ENCODE measurements at places on chromosomes 5 and 9.

DNA sequence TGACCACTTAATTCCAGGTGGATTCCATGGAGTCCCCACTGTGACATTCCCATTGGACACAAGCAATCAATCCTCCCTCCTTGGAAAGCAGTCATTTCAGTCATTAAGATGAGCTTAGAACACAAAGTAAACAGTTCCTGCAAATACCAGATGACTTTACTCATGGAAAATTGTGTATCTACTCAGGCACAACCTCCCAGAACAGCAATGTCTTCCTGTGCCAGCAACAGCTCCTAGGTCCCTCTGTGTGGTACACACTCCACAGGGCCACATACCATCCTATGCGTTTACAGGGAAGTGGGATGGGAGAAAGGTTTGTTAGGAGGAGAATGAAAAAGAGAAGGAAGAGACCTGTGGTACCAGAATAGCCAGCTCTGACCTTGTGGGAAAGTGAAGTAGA is 53.7 kb downstream of the MTMR12 start:
- no peak for DNase-seq

DNA sequence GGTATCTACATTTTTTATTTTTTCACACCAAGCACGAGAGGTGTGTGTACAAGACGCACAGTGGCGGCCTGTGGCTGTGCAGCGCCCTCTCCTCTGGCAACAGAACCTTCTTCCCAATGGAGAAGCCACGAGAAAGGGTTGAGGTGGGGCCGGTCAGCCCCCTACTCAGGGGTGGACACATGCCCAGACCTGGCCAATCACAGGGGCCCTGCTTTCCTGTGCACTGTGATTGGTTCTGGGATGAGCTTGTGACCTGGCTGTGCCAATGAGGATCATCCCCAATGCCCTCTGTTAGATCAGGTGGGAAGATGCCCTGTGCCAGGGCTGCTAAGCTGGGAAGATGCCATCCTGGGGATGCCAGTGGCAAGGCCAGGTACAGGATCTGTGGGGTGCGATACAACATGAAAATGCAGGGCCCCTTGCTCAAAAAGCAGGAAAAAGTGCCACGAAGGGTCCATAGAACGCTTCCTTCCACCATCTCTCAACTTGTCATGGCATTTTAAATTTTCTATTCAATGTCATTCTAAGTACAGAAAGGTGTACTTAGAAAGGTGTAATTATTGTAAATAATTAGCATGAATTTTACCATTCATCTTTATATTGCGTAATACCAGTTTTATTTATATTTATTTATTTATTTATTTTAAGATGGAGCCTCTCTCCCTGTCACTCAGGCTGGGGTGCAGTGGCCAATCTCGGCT is 15.4 kb downstream of the IER5L start:
- no peak for DNase-seq

DNA sequence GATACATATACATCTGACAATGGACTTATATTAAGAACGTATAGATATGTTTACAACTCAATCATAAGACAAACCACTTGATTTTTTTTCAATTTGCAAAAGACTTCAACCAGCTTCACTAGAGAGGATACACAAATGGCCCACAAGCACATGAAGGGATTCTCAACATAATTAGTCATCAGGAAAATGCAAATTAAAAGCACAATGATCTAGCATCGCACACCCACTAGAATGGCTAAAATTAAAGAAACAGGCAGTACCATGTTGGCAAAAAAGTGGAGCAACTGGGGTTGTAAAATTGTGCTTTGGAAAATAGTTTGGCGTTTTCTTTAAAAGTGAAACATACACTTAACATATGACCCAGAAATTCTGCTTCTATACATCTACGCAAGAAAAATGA is 80.0 kb upstream of the TRIO start:
- no peak for DNase-seq

DNA sequence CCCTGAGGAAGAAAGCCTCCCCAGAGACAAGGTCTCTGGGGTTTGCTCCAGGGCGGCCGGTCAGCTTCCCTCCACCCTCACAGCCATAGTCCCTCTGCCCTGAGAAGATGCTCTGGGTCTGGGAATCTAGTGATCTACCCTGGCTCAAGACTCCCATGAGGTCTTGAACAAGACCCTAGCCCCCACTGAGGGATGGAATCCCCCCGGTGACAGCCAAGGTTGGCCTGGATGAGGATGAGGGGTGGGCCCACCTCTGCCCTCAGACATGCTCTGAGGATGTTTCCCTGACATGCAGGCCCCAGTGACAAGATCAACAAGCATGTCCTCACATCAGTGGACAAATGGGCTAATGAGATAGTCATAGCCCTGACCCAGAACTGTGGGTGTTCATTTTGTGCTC is 138.6 kb downstream of the C5orf15 start:
- DNase-seq = no peak

GRCh38 chr5:140953234-140953633 is 13.0 kb upstream of the PCDHAC2 start:
- DNase-seq = no peak

DNA sequence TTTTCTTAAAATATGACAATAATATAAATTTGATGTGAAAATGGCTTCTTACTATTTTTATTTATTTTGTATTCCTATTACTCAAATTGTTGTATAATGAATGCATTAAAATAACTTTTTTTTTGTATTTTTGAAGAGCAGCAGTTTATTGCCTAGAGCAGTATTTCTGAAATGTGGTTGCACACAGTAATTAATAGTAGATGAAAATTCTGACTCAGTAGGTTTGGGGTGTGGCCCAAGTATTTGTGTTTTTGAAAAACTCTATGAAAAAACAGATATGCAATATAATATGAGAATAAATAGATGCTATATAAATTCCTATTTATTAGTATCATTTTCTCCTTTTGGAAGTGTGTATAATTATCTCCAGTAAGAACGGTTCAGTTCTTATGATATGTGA is 2225.3 kb upstream of the C9orf72 start:
- DNase-seq = no peak
